ENCODE measurements at places on chromosomes 5 and 9.

DNA sequence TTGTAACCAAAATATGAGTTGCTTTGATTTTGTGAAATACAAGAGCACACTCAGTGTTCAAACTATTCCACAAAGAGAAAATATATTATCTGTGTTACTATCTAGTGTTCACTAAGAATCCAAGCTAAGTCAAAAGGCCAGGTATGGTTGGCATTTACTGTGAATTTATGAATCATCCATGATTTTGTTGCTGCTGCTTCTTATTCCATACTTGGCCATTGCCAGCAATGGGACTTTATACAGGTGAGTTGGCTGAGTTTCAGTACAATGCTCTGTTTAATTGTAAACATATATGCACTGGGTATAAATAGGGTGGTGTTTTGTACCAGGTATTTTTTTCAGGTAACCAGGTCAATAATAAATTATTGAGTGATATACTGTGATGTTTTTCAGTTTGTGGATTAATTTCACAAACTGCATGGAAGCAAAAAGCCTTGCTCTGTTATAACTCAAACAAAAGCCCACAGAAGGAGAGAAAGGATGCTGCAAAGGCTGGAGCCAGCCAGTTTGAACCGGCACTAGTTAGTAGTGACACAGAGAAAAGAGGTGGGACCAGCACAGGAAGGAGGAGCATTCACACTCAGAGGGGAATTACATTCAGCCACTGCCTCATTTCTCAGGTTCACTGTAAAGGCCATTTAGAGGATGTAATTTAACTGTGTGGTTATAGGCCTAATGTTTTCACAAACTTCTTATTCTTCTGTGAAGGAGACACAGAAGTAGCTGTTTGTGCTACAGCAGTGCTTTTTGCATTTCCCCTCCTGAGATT lies 381.8 kb downstream of the ADGRV1 start:
- no peak for DNase-seq

- no peak for DNase-seq
Measured at GRCh38 chr9:6123416-6123815, 92.2 kb upstream of the IL33 start.

- no peak for DNase-seq
Measured at GRCh38 chr5:158084292-158084691, 225.3 kb upstream of the CLINT1 start.

DNA sequence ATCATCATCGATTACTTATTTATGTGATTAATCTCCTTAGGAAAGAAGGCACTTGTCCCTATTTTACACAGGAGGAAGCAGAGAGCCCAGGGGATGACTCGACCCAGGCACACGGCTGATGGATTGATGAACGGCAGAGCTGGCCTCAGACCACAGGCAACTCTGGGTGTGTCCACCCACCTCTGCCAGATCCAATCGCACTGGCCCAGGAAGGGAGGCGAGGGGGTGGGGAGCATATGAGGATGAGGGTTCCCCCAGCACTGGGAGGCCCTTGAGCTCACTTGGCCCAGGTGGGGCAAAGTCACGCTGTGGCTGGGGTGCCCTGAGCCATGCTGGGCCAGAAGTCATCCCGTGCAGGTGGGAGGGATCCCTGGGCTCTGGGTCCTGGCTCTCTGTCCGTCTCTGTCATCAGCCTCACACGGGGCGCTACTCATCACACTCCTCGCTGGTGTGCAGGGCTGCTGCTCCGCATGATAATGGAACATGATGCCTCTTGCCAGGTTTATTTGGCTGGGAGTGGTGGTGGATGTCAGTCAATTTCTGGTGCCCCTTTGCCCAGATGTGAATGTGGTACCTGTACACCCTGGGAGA lies 160.1 kb downstream of the GAPVD1 start:
- DNase-seq: no peak

- no peak for DNase-seq
Measured at GRCh38 chr9:113992276-113992951, 85.7 kb downstream of the AMBP start.
